Frontal cortex (tissue), 4 donors: ENCODE measurements at places on chromosomes 2 and 18. TPM values are rescaled to one million over a fixed set of nuclear protein-coding genes. Genes with fewer than 3 reads are reported as not detected.

CFAP65 gene
- 0.82 TPM for total RNA-seq

RGPD4 gene
- total RNA-seq: not detected

PAIP2B gene
- total RNA-seq: 20.4 TPM

KIAA2012 gene
- 0.82 TPM for total RNA-seq

- no peak for DNase-seq
Measured at GRCh38 chr2:179528576-179529069, 264.0 kb upstream of the SESTD1 start.

- DNase-seq: no peak
Measured at GRCh38 chr2:202335791-202336467, 40.2 kb upstream of the BMPR2 start.

DNA sequence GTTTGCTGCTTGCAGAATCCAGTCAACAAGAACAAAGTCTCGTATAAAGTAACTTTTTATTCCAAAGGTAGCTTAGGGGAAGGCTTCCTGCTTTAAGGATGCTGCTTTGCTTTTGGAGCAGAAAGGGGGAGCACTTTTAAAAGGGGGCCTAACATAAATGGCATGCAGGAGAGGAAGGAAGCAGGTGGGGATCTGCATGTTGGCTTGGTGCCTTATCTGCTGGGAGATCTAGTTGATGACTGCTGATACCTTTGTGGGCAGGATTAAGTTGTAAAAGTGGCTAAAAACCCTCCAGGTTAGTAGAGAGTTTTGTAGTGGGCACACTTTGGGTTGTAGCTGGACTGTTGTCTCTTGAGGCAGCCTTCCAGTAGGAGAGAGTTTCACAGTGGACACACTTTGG, 22.5 kb downstream of the UBR3 start:
- no peak for DNase-seq

GRCh38 chr2:229154381-229154780, 116.7 kb downstream of the PID1 start:
- no peak for DNase-seq

GRCh38 chr18:38322206-38322605, 756.6 kb upstream of the CELF4 start:
- no peak for DNase-seq

GRCh38 chr2:101883860-101884259, 107.9 kb upstream of the IL1R2 start:
- DNase-seq: peak; percentile 10

DNA sequence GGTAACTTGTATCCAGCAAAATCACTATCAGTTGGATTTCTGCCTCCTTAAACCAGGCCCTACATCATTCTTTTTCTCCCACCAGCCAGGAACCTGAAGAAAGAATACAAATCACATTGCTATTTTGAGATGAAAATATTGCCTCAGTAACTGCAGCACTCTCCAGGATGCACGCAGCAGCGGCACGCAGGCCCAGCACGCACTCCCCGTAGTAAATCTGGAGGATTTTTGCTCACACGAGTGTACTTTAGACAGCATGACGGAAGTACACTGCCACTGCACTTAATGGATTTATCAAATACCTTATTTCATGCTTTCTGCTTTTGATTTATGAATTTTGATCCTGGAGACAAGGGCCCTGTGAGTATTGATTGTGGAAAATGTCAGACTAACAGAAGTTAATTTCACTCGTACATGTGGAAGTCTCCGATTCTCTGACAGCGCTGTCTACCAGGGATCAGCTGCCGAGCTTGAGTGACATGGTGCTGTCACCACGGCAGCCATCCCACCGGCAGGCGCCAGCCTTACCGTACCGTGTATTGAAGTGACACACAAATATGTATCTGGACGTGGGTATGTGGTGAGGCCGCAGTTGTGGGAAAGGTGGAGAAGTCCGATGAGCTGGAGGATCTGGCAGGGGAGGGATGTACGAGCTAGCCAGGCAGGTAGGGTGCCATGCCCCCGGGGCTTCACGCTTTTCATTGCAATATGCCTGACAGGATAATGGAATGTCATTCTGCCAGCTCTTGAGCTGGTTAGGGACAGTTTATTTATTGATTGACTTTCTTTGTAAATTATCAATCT, 863.7 kb downstream of the GALR1 start:
- DNase-seq: no peak

- no peak for DNase-seq
Measured at GRCh38 chr2:195600778-195601177, 56.2 kb upstream of the SLC39A10 start.
